ENCODE measurements at places on chromosomes 2 and 18. TPM values are rescaled to one million over a fixed set of nuclear protein-coding genes. Genes with fewer than 3 reads are reported as not detected.

Gene C2orf81
- 1.6 TPM for polyA plus RNA-seq

Gene MRO
- 0.24 TPM for polyA plus RNA-seq

GRCh38 chr2:45009928-45010701 is 863 bp upstream of the SIX2 start:
- DNase-seq, result peak; percentile 91

DNA sequence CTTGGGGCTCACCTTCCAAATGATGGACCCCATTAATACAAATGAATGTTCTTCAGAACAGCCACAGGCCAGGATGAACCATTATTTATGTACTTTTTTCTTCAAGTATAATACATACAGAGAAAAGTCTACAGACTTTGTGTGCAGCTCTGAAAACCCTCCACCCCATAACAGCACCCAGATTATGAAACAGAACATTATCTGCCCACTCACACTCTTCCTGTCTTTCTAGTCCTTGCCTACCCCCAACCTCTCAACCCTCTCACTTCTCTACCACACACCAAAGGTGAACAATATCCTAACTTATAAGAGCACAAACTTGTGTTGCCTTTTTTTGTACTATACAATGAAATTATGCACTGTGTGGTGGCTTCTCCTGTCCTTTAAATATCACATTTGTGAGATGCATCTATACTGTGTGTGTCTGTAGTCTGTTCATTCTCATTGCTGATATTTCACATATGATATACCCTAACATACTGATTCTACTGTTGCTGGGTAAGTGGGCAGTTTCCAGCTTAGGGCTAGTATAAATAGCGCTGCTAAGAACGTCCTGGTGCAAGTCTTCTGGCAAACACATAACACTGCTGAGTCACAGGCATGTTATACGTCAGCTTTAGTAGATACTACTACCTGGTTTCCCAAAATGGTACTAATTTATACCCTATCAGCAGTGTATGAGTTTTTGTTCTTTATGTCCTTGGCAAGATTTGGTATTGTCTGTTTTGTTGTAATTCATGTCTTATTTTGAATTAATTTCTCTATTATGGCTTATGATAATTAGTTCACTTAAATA is 1.0 kb upstream of the NPHP1 start:
- no peak for DNase-seq

DNA sequence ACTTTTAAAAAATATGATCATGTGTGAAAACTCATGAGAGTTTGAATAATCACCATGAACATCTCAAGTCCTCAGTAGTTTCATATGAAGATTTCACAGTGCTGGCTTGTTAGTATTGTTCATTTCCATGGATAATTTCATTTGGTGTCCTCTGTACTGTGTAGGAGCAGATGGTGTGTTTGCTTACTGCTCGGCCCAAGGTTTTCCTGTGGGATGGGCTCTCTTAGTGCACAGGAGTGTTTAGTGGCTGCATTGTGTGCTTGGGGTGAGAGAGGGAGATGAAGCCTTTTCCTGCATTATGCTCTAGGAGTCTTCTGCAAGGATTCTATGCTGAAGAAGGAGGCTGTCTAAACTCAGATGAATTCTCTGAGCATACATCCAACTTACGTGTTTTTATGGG is 270.6 kb downstream of the SOCS6 start:
- DNase-seq, result no peak

DNA sequence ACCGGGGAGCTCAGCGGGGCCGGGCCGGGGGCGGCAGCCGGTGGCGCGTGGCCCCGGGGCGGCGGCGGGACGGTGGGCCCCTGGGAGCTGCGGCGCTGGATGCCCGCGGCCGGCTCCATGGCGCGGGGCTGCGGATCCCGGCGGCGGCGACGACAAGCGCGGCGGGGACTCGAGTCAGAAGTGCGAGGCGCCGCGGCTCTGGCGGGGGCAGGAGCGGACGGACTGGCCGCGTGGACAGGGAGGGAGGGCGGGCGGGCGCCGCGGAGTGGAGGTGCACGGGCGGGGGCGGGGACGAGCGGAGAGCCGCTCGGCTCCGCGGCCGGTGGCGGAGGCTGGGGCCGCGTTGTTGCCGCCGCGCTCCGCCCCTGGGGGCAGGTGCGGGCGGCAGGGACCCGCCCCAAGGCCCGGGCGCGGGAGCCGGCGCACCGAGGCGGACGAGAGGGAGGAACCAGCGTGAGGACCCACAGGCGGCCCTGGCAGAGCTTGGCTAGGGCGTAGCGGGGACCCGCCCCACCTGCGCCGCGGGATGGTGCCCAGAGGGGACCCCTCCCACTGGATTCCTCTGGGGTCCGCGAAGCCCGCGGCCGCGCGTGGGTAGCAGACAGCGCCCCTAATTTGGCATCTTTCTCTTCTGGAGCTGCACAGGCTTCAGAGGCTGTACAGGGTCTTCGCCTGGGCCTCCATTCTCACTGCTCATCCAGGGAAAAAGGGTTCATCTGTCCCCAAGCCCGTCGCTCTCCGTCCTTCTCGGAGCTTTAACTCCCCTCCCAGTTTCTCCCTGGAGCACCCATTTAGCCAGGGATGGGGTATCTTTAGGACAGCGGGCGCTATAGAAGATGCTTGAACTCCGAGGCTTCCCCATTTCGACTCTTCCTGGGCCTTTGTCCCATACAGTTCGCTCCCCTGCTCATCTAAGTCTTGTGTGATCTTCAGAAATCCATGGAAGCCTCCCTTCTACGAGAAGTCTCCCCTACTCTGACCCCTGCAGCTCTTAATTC is at the start of gene TMEM163:
Gene TMEM163, minus strand, starts transcription at position 184 of the 998 bp plus-strand sequence.
- no peak for DNase-seq

DNA sequence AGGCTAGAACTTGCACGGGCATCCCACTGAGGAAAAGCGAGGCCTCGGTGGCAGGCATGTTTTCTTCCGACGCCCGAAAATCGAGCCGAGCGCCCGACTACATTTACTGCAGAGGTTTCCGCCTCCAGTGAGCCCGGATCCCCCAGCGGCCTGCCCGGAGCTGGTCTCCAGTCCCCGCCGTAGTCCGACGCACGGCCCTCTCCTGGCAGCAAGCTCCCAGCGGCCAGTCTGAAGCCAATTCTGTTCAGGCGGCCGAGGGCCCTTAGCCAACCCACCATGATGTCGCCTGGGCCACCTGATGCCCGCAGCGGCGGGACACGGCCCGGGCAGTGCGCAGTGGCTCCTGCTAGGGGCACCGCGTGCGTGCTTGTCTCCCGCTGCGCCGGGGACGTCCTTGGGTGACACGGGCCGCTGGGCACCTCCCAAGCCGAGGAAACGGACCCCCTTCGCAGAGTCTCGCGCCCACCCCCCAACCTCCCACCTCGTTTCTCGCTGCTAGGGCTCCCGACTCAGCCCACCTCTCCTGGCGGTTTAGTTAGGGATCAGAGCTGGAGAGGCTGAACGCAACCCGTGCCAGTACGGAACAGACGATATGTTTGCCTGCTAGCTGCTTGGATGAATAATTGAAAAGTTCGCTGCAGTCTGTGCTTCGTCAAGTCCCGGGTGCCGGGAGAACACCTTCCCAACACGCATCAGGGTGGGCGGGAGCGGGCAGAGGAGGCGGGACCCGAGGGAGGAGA is 5.3 kb downstream of the ONECUT2 start:
- no peak for DNase-seq

GRCh38 chr2:221170548-221170947 is 401.6 kb downstream of the EPHA4 start:
- DNase-seq, result no peak

Gene TXNDC2
- 0.23 TPM for polyA plus RNA-seq

Gene NCK2
- 93.8 TPM for polyA plus RNA-seq

- DNase-seq, result no peak
Observed at GRCh38 chr2:201835066-201835465, 28.7 kb downstream of the CDK15 start.
